ENCODE measurements at places on chromosomes 16 and 17. TPM values are rescaled to one million over a fixed set of nuclear protein-coding genes. Genes with fewer than 3 reads are reported as not detected.

DNA sequence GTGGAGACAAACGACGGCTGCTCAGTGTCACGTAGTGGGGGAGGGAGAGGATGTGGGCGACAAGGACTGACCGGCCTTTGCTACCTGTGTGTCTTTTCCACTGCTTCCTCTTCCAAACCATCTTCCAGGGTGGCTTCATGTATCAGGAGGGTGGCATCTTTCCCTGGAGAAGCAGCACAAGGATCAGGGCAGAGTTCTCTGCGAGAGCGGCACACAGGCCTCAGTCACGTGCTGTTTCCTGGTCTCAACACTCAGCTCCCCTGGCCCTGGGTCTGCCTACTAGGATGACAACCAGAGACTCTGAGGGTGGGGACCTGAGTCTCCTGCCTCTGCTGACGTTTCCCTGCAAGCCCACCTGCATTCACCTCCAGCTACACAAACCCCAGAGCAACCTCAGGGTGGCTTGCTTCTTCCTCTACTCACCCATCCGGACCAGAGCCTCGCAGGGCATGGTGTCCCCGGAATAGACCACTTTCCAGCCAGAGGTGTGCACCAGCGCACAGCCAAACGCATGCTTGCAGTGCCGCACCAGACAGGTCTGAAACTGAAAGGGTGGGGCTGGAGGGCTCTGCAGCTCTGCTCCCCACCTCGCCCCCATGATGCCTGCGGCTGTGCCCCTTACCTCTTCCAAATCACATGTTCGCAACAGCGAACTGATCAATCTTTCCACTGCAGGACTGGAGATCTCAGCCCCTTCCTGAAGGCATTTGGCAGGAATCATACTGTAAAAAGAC, 23.3 kb downstream of the ELAC2 start:
- no peak for DNase-seq

- no peak for DNase-seq
These were observed 502.8 kb downstream of the MAF start for GRCh38 chr16:79097771-79098170.

DNA sequence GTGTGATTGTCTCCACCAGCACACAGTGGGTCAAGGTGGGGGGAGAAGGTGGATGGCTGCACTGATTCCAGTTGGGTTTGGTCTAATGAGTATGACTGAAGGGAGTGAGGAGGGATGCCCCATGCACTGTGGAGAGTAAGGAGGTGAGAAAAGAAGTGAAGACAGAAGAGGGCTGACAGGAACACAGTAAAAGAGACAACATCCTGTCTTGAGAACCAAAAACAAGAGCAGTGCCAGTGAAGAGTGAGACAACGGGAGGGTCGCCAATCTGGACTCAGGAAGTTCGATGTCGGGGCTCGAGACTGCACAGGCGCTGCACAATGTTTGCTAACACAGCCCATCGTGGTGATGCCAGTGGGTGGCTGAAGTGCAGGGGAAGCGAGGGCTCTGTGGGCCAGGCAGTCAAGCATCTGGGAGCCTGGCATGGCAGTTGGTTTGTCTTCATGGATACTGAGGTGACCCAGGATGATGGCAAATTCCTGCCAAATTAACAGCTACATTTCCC, 34.1 kb downstream of the DUSP14 start:
- no peak for DNase-seq

TBC1D3D gene
- not detected for polyA plus RNA-seq

All from naive thymus-derived CD4-positive, alpha-beta T cell (primary cell).